ENCODE measurements at places on chromosomes 1 and 21.

DNA sequence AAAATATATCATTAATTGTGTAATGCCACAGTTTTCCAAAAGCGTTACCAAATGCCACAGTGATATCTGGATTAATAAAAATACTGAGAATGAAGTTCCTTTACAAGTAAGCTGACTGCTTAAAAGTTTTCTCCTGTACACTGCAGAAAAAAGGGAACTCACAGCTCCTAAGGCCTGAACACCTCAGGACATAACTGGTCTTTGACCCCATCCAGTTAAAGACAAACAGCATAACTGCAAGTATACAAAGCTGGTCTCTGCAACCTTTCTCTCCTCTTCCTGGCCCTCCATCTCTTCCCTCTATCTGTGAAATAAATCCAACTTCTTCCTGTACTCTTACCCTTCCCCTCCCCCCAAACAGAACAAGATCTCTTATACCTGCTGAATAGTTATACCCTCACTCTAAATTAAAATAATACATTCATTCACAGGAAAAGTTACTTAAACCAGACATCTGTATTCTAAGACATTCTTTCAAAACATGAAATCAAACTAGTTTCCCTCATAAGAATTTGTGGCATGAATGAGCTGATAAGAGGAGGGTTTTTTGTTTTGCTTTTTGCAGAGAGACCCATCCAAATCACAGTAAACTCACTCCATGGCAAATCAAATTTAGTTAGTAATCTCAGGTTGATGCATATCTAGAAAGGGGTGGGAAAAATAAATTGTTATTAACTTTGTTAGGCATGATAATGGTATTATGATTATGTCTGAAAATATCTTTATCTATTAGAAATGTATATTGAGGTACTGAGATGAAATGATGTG lies 2.9 kb downstream of the DIPK1A start:
- no peak for DNase-seq

- no peak for DNase-seq
Observed at GRCh38 chr1:2882966-2883696, 81.6 kb upstream of the TTC34 start.

GRCh38 chr1:218164111-218164929 lies 120.8 kb upstream of the RRP15 start:
- DNase-seq: no peak

DNA sequence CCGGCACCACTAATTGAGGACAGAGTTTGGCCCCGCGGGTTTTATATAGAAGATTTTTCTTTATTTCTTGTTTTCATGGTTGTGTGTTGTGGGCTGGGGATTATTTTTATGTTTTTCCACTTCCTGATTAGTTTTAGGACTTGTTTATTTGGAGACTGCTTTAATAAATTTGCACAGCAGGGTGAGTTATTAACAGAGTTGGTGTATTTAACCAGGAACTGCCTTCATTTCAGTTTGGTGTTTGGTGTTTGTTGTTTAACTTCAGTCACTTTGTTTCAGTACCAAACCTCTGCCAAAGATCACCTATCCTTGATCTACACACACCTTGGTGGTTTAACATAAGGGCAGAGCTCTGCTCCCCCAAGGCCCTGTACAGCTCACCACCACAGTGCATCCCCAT lies 103.5 kb upstream of the LMO4 start:
- no peak for DNase-seq

- no peak for DNase-seq
Observed at GRCh38 chr1:60848583-60849188, 233.7 kb upstream of the NFIA start.

DNA sequence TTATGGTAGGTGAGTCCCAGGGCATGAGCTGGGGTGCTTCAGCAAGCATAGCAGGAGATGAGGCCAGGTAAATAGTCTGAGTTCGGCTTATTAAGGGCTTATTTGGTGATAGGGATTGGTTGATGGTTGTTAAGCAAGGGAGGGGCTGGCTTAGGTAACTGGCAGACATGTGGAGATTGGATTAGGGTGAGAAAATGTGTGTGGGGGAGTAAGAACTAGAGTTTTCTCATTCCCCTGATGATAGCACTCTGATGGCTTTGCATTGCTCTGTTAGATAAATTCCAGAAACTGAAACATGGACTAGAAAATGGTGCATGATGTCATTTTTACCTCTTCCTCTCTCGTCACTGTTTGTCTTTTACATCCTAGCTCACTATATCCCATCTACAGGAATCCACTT lies 53.6 kb downstream of the FGGY start:
- DNase-seq: no peak

- no peak for DNase-seq
Observed at GRCh38 chr1:167344112-167344511, 123.4 kb downstream of the POU2F1 start.

GRCh38 chr1:81428998-81429397 lies 371.7 kb upstream of the ADGRL2 start:
- DNase-seq: no peak

DNA sequence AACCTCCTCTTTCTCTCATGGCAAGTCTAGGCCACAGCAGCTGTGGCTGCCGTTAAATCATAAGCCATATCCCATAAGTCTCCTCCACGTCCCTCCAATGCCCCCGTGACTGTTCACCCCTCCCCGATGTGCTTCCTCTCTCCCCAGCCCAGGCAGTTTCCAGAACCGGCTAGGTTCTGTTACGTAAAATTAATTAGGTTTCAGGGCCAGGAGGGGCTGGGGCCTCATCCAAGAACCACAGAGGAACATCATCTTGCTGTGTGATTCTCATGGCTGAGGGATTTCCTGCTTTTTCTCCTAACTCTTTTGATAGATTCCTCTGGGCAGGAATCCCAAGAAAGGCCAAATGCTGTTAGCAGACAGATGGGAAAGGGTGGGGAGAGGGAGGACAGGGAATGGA lies 141.8 kb upstream of the AJAP1 start:
- DNase-seq: no peak

DNA sequence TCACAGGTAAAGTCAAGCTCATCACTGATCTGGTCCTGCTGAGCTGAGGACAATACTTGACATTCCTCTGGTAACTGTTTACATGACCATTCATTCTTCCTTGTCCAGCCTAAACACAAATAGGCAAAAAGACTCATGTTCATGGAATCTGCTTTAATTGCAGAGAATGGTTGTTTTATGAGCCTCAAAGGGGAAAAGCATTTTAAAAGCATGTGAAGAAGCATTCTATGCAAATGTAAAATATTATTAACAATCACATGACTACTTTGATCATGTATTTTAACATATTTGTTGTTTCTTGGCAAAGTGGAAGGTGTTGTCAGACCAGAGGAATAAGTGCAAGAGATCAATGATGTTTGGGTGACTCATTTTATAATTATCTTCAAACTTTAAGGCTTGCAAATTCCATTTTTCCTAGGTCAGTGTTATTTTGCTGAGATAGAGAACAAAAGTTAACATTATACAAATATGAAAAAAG lies 133.7 kb downstream of the RUNX1 start:
- no peak for DNase-seq

DNA sequence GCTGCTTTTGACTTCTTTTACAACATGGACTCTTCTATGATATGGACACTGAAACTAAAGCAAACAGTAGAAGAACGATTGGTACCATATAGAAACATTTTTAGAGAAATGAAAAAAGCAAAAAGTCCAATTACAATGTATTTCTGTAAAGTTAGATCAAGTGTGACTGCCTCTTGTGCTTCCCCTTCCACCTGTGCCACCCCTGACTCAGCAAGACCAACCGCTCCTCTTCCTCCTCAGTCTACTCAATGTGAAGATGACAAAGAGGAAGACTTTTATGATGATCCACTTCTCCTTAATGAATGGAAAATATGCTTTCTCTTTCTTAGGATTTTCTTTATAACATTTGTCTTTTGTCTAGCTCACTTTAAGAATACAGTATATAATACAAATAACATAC lies 66.9 kb downstream of the PHTF1 start:
- DNase-seq: no peak

DNA sequence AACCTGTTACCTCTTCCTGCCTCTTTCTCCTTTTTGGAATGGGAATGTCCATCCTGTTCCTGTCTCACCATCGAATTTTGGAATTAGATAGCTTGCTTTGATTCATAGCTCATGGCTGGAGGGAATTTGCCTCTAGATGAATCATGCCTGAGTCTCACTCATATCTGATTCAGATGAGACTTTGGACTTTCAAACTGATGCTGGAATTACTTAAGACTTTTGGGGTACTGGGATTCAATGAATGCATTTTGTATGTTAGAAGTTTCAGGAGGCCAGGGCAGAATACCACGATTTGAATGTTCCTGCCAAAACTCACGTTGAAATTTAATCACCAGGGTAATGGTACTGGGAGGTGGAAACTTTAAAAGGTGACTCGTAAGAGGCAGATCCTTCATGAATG lies 132.4 kb downstream of the DSCAM start:
- DNase-seq: no peak

GRCh38 chr1:65632235-65632634 lies 160.5 kb upstream of the PDE4B start:
- DNase-seq: no peak

GRCh38 chr1:222171005-222171404 lies 376.9 kb downstream of the HHIPL2 start:
- no peak for DNase-seq

- no peak for DNase-seq
Observed at GRCh38 chr1:100718581-100718980, 961 bp upstream of the VCAM1 start.

- no peak for DNase-seq
Observed at GRCh38 chr1:212827831-212828278, 19.6 kb downstream of the SPATA45 start.

DNA sequence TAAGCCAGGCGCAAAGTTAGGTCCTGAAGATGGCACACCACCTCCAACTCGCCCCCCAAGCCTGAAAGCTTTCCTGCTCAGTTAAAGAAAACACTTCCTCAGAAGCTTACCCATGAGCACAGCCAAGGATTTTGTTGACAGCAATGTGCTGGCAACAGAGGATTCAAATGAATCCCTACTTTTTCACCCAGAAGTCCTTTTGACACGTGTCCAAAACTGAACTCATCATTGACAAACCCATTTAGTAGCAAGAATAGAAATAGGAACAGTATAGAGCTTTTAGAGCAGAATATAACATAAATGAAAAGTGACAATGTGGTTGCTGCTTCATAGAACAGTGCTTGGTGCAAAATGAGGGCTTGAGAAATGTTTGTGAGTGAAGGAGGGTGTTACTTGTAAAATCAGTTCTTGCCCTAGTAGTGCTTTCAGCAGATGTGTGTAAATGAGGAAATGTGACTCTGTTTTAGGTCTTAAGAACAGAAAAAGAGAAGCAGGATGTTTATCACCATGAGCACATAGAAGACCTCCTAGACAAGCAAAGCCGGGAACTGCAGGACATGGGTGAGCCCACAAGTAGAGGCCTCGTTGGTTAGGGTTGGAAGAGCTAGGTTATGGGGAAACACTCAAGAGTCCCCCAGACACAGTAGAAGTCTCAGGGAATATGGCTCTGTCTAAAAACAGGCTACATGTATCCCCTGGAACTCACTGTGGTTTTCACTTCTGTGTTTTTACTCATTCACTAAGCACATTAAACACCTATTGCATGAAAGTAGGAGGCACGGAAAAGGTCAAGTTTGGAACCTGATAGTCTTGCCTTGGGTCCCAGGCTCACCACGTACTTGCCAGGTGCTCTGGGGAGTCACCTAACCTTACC lies 48.6 kb upstream of the TMEM125 start:
- DNase-seq: no peak

DNA sequence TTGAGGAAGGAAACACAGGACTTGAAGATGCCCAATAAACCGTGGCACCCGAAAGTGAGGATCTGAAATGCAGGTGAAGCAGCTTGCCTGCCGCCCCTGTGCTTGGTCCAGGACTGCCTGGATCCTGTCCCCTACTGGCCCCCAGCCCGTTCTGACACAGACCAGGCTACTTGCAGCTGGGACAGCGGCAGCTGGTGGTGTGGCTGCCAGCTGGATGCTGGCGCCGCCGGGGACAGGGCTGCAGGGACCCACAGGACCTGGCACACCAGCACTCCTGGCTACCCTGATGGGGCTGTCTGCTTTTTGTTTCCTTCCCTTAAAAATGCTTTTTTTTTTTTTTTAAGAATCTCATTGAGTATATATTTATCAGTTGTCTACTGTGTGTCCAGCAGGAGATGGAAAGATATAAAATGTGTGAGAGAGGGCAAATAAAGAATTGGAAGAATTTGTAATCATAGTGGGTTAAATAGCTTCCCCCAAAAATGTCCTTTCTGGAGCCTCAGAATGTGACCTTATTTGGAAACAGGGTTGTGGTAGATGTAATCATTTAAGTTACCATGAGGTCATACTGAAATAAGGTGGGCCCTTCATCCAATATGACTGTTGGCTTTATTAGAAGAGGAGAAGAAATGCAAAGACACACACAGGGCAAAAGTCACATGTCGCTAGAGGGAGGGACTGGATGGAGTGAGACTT lies 165.6 kb downstream of the DSCAM start:
- no peak for DNase-seq

DNA sequence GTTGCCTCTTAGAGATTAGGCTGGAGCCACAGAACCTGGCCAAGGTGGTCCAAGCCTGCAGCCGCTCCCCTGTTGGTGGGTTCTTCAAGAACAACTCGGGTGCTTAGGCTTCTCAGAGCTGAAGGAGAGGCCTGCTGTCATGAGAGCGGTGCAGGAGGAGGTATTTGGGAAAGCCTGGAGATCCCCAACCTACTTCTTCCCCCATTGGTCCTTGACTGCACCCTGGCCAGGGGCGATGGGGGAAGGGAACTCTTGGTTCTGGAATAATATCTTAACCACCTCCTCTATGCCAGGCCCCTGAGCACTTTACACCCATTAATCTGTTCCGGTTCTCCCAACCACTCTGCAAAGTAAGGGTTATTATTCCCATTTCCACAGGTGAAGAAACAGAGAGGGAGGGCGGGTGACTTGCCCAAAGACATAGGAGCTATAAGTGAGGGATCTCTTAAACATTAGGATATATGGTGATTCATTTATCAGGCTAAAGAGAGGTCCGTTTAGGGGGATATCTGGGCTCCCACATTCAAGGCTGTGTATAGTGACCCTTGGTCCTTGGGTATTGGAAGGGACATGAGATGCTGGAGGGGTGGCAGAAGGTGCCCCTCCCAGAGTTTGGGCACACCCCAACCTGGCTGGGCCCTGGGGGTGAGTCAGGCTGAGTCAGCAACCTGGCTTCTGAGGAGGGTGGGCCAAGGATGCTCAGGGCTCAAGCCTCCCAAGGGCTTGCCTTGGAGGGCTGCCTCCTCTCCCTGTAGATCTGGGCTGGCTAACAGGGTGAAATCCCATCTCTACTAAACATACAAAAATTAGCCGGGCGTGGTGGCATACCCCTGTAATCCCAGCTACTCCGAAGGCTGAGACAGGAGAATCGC lies 5.2 kb downstream of the TRNP1 start:
- DNase-seq: no peak

- DNase-seq: no peak
Observed at GRCh38 chr1:226073184-226073950, 10.9 kb downstream of the H3-3A start.

DNA sequence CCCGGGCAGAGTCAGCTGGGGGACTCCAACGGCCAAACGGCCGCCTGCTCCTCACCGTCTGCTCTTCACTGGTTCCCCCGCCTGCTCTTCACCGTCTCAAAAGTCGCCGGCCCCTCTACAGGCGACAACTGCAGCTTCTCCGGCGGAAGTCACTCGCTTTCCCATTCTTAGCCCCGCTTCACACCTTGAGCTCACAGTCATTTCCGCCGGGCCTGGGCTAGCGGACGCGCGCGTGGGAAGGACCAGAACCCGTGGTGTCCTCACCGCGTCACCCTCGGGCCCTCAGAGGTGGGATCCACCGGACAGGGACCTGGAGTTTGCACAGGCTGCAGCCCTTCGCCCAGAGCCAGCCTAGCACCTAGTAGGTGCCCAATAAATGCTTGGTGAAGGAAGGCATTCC lies 27.9 kb upstream of the HJV start:
- DNase-seq: no peak

- DNase-seq: no peak
Observed at GRCh38 chr1:197621761-197622160, 153.5 kb downstream of the DENND1B start.

Measured in cortex of kidney (tissue), 1 donor.